ENCODE measurements at places on chromosomes 3 and 15.
A peak's percentile ranks its signal among the peaks of the same experiment; 100 is the strongest.

DNA sequence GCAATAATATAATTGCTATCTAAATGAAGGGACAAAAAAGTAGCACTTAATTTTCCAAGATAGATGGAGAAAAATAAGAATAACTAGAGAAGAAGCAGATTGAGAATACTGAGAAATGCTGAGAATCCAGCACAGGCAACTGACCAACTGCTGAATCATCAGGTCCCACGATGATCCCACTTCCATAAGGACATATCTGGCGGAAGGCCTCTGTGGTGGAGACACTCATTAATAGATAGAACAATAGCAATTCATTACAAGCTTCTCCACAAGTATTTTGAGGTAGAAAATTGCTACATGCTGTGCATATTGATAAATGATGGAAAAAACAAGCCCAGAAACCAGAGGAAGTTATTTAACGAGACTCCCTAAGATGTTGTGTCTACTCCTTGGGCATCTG lies 105.9 kb downstream of the DUT start:
- no peak for DNase-seq

DNA sequence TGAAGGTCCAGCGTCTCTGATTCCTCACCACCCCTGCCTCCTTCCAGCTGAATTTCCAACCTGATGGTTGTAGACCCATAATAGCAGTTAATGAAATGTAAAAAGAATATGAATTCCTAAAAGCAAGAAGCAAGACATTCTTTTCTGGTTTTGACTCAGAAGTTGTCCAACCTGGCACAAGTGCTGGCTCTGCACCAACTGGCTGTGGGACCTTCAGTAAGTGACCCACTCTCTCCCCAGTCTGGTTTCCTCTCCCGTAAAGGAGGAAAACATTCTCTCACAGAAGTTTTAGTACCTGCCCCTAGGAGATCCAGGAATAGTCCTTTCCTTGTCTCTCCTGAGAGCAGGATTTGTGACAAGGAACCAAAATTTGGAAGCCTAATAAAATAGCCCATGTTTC lies 236.9 kb upstream of the TRIM42 start:
- DNase-seq: no peak

DNA sequence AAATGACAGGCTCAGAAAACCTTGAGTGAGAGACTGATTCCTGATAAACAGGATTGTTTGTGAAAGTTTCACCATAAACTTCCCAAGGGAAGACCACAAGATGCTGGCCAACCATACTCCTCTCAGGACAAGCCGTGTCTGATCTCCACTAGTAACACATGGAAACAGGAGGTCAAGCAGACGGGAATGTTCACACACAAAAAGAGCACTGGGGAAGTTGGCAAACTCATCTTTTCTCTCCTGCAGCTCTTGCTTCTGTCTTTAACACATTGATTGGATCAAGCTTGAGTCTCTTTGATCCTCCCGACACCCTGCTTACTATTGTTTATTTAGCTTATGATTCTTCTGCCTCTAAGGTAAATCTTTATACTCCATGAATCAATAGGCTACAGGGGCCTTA lies 713.5 kb downstream of the PDCD6IP start:
- DNase-seq: no peak

DNA sequence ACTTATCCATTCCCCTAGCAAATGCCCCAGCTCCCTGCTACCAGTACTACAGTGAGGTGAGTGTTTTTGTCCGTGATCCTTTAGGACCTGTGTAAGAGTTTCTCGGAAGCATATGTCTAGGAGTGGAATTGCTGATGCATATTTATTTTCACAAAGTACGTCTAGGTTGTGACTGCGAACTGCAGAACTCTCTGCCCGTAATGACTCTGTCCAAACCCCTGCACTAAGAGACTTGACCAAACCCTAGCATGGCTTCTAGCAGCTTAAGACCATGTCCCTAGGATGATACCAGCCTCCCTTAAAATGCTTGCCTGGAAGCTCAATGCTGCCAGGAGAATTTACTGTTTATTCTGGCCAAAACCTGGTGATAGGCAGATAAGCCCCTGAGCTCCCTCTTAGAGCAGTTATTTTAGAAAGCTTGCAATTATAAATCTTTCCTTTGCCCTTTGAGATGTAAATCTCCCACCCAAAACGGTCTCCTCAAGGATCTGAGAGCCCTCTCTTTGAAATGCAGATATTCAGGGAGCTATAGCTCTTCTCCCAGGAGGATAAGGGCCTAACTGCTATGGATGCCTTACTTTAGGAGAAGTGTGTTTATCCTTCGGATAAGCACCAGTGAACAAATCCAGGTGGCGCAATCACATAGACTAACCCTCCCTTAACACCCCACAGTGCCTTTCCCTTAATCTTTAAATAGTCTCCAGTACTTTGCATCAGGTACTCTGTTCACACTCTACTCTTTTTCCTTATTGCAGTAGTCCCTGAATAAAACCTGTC lies 14.7 kb upstream of the CA12 start:
- DNase-seq: peak; percentile 35

DNA sequence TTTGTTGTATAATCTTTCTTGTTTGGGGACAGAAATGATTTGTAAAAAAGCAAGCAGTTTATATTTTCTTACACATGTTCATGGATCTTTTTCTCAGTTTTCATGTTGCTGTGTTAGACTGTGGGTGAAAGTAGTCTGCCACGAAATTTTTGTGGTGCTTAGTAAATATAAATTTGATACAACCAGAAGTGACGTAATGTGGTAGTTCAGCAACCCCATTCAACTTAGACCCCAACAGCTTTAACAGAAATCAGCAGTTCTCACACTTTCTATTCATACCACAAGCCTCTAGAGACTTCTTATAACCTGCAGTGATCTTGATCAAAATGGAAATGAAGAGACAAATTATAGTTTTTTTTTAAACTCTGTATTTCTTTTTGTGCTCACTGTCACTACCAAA lies 120.2 kb upstream of the IGSF10 start:
- no peak for DNase-seq

DNA sequence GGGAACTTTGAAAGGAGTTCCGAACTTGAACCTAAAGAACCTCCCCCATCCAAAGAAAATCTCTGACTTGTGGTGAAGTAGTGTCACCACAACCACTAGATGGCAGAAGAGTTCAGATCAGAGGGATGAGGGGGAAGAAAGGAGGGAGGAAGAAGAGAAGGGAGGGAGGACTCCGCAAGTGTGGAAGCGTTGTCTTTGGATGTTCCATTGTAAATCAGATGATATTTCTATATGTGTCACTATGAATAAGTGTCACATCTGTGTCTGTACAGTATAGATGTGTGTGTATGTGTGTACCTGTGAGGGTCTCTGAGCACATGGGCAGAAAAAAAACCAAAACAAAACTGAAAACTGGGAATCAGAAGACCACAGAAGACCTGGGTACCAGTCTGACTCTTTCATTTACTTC lies 16.9 kb downstream of the SLC24A1 start:
- peak; percentile 52 for DNase-seq

DNA sequence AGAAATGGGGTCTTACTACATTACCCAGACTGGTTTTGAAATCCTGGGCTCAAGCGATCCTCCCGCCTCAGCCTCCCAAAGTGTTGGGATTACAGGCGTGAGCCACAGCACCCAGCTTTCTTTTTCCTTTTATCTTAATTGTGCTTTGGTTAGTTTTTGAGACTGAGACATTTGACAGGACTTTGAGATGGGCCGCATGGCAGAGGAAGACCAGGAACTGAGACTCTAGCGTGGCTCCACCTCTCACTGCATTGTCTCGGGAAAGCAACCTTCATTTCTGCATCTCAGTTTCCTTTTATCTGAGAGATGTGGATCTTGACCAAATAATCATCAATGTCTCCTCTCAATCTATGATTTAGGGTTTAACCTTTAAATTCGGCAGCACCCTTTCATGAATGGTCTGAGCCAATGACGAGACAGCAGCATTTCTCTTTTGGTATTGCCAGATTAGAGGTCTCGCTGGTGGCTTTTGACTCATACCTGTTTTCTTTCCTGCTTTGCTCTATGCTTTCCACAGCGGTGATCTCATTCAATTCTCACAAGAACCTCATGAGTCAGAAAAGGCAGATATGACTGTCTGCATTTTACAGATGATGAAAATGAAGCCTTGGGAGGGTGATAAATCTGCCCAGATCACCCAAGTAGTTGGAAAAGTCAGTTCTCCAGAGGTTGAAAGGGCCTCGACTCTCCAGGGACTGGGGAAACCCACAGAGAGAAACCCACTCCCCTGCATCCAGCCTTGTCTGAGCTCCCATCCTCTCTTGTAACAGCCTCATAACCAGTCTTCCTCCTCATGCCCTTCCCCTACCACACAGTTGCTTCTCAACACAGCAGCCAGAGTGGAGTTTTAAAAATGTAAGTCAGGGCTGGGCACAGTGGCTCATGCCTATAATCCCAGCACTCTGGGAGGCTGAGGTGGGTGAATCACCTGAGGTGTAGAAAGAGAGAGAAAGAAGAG lies 84.8 kb upstream of the FOXB1 start:
- DNase-seq: no peak

- no peak for DNase-seq
Measured at GRCh38 chr3:164360078-164360578, 718.2 kb downstream of the SI start.

DNA sequence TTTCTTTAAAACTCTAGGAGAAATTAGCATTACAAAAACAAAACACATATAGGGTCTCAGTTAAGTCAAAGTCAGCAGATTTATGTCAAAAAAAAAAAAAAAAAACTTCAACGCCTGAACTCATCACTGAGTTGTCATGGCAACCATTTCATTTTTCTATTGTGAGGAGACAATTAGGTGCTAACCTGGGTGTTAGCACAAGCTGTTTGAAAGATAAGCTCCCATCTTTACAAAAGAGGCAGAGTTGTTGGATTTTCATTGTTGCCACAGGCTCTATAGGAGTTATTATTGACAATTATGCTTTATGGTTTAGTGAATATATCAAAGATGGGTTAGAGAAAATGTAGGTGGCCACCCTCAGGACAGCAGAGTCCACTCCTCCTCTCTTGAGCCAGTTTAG lies 806.9 kb downstream of the GRM7 start:
- DNase-seq: no peak

GRCh38 chr3:42654331-42655201 lies 1.1 kb downstream of the ZBTB47 start:
- DNase-seq: peak; percentile 38

DNA sequence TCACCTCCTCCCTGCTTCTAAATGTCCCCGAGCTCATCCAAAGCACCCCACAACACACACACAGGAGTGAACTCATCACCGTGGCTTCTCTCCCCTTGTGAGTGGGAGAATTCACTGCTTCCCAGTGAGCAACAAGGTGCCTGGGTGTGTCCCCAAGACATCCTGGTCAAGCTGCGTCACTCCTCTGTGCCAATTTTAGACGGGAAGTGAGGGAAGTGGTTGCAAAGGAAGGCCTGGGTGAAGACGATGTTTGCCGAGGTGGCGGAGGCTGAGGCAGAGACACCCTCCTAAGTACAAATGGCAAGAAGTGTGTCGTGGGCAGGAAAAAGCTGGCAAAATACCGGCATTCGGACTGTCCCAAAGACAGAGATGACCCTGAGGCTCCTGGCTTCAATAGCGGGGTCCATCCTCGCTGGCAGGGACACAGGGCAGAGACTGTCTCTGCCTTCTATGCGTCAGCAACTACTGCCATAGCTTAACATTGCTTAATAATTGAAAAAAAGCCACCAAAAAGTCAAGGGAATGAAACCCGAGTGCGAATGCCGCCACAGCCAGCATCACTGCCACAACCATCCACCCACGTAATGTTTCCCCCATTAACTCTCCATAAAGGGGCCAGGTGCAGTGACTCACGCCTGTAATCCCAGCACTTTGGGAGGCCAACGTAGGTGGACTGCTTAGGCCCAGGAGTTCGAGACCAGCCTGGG lies 72.8 kb downstream of the VGLL4 start:
- DNase-seq: no peak

DNA sequence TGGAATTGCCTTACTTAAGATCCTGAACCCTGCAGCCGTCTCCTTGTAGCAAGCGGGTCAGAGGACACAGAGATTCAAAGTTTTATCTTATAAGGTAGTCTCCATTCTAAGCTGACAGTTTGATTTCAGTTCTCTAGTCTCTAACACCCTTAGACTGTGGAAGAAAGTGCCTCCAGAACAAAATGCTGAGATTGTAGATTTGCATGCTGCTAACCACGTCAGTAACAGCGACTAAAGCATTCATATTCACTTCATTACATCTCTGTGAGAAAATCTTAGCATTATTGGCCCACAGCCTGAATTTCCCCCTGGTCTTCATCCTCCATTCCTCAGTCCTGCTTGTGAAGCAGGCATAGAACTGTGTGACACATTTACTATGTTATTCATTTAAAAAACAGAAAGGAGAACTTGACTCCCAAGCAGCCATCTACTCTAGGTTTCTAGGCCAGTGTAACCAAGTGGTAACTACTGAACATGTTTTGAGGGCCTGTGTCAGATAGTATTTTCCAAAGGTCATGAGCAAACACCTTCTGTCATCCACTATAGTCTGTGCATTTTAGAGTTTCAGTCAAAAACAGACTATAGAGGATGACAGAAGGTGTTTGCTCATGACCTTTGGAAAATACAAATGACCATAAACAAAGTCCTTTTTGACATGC lies 27.4 kb downstream of the ARIH2 start:
- DNase-seq: no peak

DNA sequence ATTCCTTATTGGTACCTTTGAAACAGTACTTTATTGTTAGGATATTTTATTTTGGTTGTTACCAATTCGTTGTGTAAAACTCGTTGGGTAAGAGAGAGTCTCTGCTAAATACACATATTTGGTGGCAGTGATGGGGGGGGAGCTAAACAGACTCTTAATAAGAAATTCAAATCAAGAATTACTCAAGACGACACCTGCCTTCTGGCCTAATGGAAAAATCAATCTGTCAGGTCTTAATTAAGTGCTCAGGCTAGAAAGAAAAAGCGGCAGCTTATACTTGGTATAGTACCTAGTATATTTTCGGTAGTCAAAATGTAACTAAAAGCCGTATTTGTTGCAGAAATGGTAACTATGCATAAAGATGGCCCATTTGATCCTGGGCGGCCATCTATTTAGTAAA lies 18.2 kb downstream of the FOXP1 start:
- DNase-seq: no peak

GRCh38 chr15:69414701-69415167 lies 585 bp downstream of the KIF23 start:
- DNase-seq: no peak

GRCh38 chr3:121803771-121804320 lies 31.0 kb downstream of the IQCB1 start:
- no peak for DNase-seq

- no peak for DNase-seq
Measured at GRCh38 chr3:134279466-134279865, 28.8 kb upstream of the RYK start.

GRCh38 chr15:81723701-81724100 lies 322.1 kb downstream of the MEX3B start:
- DNase-seq: no peak

GRCh38 chr3:46542344-46542743 lies 23.8 kb downstream of the LRRC2 start:
- DNase-seq: no peak

DNA sequence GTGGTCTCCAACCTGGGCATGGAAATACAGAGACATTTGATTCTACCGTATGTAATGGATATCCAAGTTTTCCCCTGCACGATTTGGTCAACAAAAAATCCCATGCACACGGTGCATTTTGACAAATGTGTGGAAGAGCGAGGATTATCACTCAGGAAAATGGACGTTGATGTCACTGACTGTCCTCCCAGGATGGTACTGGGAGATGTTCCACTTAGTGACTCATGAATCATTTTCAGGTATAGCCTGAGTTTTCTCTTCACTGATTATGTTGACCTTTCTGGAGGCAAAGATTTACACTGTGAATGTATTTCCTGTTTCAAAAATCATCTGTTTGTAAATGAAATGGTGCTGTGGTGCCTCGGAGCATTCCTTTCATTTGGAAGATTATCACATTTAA lies 596.7 kb upstream of the ADAMTS9 start:
- DNase-seq: no peak

- peak; percentile 45 for DNase-seq
Measured at GRCh38 chr15:78638658-78639314, 2.2 kb downstream of the CHRNB4 start.
